PC-3 (cell line): ENCODE measurements at places on chromosomes 13 and 19. TPM values are rescaled to one million over a fixed set of nuclear protein-coding genes. Genes with fewer than 3 reads are reported as not detected.

MAU2 gene
- total RNA-seq: 32.6 and 44.2 TPM in 2 replicates

ZNF723 gene
- not detected in 2 replicates for total RNA-seq

ZNF667 gene
- 2.5 and 3.2 TPM in 2 replicates for total RNA-seq

SPRED3 gene
- total RNA-seq: 3.1 and 4.1 TPM in 2 replicates

CYP2B6 gene
- total RNA-seq: not detected in 2 replicates

SMIM44 gene
- not detected in 2 replicates for total RNA-seq

KIR2DL3 gene
- total RNA-seq: not detected in 2 replicates

TNPO2 gene
- total RNA-seq: 50.6 and 73.3 TPM in 2 replicates

CEACAM19 gene
- total RNA-seq: 2.2 and 4.3 TPM in 2 replicates

ELAVL3 gene
- total RNA-seq: not detected in 2 replicates

PLPP2 gene
- total RNA-seq: not detected in 2 replicates

SIGLEC8 gene
- total RNA-seq: not detected in 2 replicates

S1PR5 gene
- 2.4 and 4.1 TPM in 2 replicates for total RNA-seq

MICU2 gene
- 53.3 and 69.9 TPM in 2 replicates for total RNA-seq

DNA sequence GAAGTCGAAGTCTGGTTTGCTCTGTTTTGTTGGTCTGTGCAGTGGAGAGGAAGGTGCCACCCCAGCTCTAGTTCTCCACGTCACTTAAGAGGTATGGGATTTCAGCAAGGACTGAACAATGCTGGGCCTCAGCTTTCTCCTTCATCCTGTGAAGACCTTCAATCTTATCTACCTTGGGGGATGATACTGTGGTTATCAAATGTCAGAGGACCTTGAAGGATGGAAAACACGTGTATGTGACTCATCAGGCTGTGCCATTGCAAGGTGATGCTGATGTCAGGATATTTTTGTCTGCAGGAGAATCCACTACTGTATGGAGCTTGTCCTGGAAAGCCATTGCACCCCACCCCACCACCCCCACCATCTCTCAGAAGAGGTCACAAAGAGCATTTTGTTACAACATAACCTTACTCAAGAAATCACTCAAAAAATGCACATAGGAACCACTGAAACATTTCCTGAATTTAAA, 81.4 kb upstream of the UQCRFS1 start:
- DNase-seq: no peak

DNA sequence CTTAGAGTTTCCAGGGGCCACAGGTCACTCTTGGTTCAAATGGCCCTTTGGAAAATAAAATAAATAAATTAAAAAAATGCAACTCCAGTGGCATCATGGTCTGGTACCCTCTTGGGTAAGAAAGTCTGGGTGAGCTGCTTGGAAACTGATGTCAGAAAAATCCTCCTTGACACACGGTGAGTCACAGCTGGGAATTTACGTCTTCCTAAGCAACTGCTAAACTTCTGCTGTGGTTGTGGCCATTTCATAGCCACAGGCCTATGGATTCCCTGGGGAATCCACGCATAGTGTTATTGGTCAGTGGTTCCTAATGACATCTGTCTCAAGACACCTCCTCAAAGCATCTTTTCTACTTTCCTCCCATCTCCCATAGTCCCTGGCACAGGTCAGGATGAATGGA, 220.8 kb downstream of the COG6 start:
- DNase-seq: peak; percentile 61

DNA sequence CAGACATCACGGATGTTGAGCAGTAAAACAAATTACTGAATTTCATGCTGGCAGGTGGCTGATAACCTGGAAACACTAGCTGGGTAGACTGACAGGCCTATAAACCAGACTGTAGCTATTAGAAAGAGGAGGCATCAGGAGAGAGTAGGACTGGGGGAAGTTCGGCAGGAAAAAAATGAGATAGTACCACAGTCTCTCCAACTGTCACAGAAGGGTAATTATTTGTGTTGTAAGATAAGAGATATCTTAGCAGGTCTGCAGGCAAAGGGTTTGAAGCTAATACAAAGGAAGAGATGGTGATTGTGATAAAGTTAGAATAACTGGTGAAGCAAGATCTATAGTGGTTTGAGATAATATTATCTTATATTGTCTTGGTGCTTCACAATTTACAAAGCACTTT, 41.7 kb downstream of the MIPEP start:
- DNase-seq: no peak

- peak; percentile 42 for DNase-seq
Measured at GRCh38 chr19:2260341-2260805, 4.2 kb upstream of the JSRP1 start.

GRCh38 chr19:40907968-40908735, 26.1 kb upstream of the CYP2A7 start:
- no peak for DNase-seq

GRCh38 chr19:32532233-32532632, 48.8 kb upstream of the PDCD5 start:
- DNase-seq: no peak

GRCh38 chr13:114212158-114212495, 22.6 kb upstream of the CDC16 start:
- DNase-seq: peak; percentile 47

GRCh38 chr13:103130146-103130545, 63.9 kb upstream of the SLC10A2 start:
- DNase-seq: no peak

DNA sequence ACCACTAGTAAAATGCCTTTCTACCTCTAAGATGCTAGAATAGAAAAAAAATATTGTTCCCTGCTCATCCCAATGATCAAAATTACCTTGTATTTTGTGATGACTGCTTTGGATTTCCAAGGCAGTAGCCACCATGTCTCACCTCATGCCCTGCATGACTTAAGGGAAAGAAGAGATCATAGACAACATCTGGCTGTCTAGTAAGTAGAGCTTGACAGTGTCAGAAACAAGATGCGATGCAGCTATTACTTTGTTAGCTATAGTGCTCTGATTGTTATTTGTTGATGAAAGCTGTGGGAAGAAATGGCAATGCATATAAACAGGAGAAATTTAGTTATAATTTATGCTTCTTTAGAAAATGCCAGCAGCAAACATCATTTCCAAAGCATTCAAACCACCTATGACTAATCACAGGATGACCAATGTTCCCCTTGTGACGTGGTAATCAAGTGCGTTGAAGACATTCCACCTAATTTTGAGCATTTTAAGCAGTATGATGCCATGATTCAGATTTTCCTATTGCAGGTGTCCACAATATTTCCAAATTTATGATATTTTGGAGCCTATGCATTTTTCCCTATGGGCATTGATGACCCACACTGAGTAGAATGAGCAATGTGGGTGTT, 308.3 kb downstream of the KCNRG start:
- peak; percentile 73 for DNase-seq

DNA sequence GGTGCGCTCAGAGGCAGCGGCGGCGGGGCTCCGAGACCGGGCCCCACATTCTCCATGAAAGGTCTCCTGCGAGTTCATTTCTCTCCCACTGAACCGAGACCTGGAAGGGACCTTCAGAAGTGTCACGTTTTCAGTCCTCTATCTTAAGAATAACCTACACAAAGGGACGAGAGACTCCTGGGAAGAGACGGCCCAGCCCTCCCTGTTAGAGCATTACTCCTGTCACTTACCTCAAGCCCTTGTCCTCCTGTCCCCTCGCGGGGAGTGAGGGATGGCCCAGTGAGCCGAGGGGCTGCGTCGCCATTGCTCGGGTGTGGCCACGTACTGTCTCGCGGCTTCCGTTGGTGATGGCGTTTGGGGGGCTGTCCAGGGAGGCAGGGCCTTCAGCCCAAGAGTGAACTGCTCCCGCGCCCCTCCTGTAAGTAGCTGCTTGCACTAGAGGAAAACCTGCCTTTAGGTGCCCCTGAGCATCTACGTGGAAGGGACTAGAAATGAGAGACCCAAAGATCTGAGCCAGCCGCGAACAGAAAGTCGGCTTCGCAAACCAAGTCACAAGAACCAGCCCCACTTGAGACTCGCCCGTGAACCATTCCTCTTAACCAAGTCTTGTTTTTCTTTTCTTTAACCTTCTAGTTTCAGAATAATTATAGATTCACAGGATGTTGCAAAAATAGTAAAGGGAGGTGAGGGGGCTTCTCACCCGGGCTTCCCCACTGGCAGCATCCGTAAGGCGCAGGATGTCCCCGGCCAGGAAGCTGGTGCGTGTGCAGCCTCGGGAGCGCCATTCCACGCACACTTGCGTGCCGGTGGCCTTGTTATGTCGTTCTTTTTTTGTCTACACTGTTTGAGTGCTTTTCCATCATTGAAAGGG, 21.1 kb upstream of the NDUFS7 start:
- no peak for DNase-seq

DNA sequence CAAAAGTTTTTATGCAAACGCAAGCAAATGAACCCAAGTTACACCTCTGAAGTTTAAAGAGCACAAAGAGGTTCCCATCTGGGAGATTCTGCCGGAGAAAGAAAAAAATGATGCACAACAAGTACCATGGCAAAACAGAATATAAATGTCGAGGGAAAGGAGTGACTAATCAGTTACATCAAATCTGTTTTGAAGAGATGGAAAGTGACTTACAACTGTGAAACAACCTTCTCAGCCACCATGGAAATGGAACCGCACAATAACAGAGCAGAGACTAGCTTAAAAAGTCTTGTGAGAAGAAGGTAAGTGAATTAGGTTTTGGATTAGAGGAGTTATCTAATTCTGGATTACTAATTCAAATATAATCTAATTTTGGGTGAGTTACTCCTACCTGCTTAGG, 2.4 kb downstream of the HSPH1 start:
- no peak for DNase-seq

DNA sequence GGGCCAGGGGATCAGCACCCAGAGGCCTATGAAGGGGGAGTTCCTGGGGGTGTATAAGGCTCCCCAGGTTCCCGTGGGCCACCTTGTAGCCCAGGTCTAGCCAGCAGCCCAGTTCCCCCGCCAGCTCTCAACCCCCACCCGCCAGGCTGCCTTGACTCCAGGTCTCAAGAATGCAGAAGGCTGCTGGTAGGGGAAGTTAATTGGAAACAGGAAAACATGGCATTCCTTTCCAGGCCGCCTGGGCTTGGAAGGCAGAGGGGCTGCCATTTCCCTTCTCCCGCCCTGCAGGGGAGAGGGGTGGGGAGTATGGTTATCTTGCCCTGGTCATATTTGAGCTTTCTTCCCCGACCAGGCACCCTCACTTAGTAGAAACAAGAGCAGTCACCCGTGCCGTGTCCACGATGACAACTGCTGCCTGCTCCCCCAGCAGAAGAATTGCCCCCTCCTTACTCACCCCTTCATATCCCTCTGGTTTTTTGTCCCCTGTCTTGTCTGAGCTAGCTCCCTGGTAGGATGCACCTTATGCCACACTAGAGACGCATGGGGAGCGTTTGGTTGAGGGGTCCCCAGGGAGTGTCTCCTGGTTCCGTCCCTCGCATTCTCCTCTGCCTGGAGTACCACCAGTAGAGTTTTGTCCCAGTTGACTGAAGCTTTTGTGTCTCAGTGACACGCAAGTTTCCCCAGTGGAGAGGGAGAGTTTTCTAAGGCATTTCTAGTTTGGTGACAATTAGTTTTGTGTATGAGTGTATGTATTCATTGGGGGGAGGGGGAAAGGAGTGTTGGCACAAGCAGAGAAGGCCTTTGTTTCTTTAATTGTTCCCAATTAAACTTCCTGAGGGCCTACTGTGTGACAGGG, 4.5 kb downstream of the BICRA start:
- no peak for DNase-seq

DNA sequence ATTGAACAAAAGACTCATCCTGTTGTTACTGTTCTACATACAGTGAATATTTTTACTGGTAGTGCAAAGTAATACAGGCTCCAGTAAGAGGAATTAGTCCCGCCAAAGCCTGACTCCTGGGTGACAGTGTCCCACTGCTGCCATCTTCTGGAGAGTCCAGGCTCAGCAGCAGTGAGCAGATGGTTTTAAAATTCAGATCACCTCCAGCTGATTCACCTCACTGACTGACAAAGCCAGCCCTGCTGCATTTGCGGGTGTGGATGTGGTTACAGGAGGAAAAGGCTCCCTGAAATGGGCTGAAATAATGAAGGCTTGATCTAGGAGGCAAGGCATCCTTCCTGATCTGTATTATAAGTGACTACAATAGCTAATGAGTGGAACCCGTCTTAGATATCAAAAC, 18.3 kb downstream of the PABPC3 start:
- peak; percentile 81 for DNase-seq

- no peak for DNase-seq
Measured at GRCh38 chr13:112658808-112659207, 31.0 kb upstream of the ATP11A start.

GRCh38 chr13:32538143-32538620, 413 bp downstream of the N4BP2L2 start:
- DNase-seq: no peak

DNA sequence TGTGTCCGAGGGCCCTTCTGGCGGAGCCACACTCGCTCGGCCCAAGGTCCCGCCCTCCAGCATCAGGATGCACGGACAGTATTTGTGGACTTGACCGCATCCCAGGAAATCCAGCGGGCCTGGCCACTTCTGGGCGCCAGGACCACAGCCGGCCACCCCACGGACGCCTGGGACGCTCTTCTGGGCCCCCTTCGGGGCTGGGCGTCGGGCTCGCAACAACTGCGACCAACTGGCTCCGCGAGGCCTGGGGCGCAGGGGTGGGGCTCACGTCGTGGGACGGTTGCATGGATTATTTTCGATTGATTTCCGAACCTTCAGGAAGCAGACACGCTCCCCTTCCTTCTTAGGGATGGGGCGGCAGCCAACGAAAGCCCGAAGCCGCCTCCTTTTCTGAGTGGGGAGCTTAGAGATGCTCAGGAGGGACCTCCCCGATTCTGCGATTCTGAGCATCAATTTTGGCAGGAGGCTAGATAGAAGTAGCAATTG, 521 bp upstream of the NUP58 start:
- no peak for DNase-seq

DNA sequence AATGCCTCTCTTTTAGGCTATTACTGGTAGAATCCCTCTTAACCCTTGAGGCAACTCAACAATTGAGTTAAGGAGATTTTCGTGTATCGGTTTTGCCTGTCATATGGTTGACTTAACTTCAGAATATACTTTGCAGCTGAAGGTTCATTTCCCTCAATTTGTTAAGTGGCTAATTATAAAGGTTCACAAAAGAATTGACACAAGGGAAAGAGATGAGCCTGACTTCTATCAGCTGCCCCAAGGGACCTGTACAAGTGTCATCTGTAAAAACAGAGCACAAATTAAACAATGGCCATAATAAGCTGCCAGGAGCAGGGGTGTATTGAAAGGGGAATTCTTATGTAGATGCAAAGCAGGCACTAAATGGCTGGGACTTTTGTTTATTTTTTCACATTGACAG, 334.8 kb upstream of the OBI1 start:
- DNase-seq: no peak

DNA sequence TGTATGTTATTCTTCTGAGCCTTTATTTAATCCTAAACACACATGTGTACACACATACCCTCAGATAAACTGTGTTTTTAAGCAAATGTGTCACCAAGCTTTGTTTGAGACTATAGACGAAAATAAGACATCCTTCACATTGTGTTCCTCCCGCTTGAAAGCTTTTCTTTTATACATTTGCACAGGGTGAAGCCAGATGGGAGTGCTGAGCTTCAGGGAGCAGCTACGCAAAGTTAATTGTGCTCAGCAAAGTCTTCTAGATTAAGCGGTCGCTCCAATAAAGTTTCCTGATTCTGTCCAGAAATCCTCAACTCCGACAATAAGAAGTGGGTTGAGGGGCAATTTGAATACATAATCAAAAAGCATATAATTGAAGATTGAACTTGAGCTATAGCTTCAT, 117.2 kb upstream of the ARGLU1 start:
- no peak for DNase-seq

- peak; percentile 27 for DNase-seq
Measured at GRCh38 chr19:29645911-29646310, 19.4 kb upstream of the PLEKHF1 start.

GRCh38 chr19:47436712-47437401, 17.5 kb upstream of the MEIS3 start:
- peak; percentile 74 for DNase-seq
